Effector memory CD8-positive, alpha-beta T cell (primary cell): ENCODE measurements at places on chromosomes 12 and 14.

DNA sequence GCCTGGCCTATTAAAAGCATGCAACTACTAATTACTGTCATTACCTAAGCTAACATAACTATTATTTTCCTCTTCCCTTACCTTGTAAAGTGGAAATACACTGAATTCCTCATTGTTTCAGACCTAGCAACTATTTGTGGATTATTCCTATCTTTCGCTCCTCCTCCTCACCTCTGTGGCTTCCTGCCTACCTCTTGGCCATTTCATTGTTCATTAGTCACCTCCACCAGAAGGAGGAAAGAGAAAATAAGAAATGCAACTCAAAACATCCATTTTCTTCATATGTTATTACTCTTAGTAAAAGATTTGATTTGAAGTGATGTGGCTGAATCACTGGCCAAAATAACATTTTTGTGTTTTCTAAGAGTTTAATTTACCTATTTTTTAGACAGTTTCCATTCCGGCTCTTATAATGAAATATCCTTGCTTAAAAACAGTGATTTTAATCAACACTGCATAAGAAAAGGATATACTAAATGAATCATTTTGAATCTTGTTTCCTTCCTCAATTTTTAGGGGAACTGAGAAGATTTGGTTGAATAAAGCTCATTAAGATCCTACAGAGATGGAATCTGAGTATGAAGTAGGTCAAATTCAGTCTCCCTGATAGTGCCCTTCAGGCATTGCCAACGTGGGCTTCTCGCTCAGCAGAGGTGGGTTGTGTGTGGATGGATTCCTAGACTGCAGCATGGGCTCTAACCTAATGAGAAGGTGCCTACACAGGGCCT, 27.6 kb upstream of the ARHGAP5 start:
- no peak for DNase-seq

DNA sequence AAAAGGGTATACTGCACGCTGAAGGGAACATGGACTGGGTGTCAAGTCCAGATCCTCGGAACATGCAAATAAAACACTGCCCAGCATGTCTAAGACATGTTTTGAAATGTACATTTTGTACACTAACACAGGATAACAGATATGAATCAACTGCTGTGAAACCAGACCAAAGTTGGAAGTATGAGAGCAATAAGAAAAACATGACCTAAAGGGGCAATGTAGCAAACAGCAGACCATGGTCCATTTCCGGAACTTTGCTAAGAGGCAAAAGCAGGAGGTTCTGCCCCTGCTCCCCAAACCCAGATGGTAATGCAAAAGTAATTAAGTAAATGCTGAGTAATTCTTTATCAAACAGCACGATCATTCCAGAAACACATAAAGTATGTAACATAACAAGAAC, 125.2 kb downstream of the SLC25A21 start:
- DNase-seq, result no peak

DNA sequence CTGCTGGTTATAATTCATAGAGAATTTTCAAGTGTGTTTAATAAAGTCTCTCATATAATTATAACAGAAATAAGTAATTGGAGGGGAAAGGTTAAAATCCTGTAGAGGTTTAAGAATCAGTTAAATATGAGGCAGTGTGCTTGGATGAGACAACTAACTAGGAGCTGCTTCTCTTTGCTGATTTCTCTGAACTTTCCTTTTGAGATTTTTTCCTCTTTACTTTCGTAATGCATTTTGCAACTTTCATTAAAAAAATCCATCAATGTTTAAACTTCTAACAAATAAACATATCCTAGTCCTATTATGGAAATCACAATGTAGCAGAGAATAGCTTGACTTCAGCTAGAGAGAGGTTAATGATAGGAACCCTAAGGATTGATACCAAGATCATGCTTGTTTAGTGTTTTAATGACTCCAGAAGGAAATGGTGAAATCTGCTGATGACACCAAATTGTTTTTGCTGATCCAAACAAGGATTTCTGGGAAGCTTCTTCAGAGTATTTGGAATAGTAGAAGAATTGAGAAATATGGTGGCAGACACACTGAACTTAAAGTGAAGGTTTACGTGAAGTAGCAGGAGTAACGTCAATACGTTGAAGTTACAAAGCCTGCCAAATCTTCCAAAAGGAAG, 122.6 kb downstream of the RAD51B start:
- DNase-seq, result no peak

DNA sequence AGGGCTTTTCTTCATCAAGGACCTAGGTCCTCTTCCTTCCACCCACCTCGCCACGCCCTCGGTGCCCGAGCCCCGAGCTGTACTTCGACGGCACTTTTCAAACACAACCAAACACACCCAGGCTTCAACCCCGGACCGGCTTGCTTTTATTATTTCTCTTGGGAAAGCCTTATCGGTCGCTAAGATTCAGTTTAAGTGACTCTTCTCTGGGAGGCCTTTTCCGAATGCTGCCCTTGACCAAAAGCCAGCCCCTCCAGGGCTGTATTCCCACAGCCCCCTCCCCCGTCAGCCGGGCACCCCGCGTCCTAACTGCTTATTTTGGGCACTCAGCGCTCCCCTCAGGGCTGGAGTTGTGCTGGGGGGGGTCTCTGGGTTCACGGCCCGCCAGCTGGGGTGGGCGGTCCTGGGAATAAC, 644 bp upstream of the PPP4R4 start:
- DNase-seq, result no peak

DNA sequence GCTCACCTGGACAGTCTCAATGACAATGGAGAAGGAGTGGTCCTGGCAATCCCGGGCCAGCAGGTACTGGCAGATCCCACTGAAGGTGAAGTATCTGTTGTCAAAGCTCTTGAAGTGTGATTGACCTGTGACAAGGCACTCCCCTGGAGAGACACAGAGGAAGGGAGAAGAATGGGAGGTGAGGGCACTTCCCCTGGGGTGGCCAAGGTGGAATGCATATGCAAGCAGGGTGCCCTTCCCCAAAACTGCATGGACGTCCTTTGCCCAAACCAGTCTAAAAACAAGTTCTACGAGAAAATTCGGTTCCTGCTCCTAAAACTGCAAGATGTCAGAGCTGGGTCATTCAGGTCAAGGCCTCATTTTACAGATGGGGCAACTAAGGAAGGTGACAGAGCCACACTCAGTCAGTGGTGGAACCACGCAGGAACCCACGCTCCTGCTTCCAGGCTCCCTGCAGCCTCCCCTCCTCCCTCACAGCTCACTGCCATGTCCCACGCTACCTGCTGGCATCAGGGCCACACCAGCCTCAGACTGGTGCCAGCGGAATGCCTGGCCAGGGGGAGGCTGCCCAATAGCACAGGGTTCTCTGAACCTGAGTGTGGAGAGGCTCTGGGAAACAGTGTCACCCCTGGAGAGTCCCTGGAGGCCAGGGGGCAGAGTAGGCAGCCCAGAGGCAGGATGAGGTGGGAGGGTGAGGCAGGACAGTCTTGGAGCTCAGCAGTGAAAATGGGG, 59.2 kb downstream of the VWF start:
- DNase-seq, result no peak

- no peak for DNase-seq
Observed at GRCh38 chr12:52878507-52879393, 26.1 kb downstream of the KRT8 start.

GRCh38 chr12:89245090-89245489, 107.2 kb downstream of the DUSP6 start:
- DNase-seq, result peak; percentile 38
